ENCODE measurements at places on chromosomes 1 and 21. TPM values are rescaled to one million over a fixed set of nuclear protein-coding genes. Genes with fewer than 3 reads are reported as not detected.

The LCE1E gene
- total RNA-seq: not detected

The GPR25 gene
- total RNA-seq: not detected

The TEDDM1 gene
- not detected for total RNA-seq

The CHTOP gene
- 81.8 TPM for total RNA-seq

The RPTN gene
- not detected for total RNA-seq

The NTRK1 gene
- total RNA-seq: 0.06 TPM
